ENCODE measurements at places on chromosomes 2 and 18.

DNA sequence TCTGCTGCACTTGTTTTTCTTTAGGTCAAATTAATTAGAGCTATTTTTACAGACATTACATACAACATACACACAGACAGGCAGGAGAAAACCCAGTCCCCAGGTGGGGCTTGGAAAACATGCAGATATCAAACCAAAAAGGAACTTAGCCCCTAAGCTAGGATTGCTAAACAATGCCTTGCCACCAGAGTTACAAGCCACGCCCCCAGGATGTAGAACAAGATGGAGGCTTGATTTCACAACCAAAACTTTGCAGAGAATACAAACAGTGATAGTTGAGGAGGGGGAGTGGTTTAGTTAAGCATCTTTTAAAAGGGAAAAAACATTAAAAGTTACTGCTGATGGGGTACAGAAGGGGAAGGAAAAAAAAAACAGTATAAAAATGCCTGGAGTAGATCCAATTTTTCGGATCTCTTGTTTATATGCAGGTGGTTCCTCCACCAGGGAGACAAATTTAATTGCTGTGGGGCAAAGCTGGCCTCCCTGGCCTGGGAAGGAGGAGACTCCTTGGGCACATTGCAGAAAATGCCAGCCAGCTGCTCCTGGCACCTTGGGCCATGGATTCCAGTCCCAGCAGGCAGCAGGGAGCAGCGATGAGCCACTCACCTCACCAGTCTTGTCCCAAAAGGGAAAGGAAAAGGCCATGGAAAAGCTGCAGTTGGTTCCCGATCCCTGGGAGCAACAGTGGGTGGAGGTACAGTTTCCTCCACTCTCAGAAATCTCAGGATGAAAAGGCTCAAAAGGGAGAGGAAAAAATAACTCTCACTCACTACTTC is 348.4 kb upstream of the REG3G start:
- DNase-seq, result no peak

DNA sequence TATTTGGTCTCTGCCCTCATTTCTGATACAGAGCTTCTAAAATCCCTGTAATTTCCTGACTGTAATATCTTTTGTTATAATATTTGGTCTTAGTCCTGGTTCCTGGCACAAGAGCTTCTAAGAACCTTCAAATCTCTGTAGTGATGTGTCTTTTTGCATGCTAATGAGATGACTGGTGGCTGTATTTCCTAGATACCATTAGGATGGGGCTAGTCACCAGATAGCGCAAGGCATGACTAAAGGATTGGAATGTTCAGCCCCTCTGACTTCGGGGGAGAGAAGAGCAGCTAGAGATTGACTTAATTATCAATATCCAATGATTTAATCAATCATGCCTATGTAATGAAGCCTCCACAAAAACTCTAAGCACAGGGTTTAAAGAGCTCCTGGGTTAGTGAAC is 620.8 kb upstream of the ACVR2A start:
- no peak for DNase-seq

DNA sequence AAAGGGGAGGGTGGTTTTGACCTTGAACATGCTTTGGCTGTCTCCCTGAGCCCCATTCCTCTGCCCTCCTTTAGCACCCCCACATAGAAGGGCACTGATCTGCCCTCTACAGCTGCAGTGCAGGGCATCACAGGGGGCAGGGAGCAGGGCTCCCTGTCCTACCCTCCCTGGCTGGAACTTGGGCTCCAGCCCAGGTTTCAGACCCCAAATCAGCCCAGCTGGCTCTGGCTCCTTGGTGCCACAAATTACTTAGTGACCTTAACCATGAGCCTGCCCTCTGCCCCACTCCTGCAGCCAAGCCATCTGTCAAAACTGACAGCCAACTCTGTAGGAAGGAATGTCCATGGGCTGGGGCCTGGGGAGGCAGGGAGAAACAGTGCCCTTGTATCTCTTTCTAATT is 105.6 kb downstream of the MAPK4 start:
- DNase-seq, result no peak

DNA sequence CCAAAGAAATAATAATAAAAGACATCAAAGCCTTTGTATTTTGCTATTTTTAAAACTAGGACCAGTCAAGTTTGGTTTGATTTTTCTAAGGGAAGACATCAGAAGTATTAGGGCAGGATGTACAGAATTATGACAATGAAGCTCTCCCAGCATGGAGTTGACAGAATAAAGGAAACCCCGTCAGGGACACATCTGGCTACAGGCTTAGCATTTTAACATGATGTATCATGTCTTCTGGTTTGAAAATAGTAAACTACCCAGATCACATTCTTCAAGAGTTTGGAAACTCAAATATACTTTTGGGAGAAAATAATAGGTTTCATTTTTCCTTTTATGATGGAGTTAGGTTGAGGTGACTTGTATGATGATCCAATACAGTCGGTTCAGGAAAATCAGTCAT is 552.0 kb upstream of the CDH2 start:
- no peak for DNase-seq

DNA sequence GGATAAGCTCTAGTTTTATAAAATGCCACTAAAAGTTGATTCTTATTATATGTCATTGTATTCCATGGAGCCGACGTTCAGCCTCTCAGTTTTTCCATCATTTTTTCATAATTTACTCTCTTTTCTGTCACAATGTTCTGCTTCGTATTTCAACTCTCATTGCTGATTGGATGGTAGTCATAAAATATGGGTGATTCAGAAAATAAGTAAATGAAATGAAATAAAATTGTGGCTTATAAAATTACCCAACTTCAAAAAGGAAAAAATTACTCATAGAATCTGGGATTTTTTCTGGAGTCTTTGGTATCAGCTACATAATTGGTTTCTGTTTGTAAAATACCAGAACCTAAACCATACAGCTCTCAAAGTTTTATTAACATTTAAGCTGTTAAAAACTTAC is 139.7 kb upstream of the ITGA4 start:
- no peak for DNase-seq

DNA sequence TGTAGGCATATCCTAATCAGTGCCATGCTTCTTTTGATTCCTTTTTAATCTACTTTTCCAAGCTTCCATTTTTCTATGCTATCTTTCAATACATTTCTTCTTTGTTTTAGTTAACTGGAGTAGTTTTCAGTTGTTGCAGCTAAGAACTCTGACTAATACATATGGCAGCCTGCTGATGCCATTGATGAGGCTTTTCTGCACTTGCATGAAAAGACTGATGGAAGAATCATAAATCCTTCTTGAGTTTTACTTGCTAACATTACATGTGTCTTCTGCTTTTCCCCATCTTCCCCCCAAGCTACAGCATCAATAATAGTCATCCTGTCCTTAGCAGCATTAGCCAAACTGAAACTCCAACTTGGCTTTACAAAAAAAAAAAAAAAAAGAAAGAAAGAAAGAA is 203.3 kb downstream of the LRP1B start:
- DNase-seq, result no peak

GRCh38 chr2:2787301-2787907 is 456.3 kb upstream of the MYT1L start:
- DNase-seq, result no peak

GRCh38 chr2:6787376-6787775 is 78.3 kb downstream of the CMPK2 start:
- no peak for DNase-seq

All from GM18507 (cell line).